Spleen (tissue), 13 donors: ENCODE measurements at places on chromosomes 4 and X.

DNA sequence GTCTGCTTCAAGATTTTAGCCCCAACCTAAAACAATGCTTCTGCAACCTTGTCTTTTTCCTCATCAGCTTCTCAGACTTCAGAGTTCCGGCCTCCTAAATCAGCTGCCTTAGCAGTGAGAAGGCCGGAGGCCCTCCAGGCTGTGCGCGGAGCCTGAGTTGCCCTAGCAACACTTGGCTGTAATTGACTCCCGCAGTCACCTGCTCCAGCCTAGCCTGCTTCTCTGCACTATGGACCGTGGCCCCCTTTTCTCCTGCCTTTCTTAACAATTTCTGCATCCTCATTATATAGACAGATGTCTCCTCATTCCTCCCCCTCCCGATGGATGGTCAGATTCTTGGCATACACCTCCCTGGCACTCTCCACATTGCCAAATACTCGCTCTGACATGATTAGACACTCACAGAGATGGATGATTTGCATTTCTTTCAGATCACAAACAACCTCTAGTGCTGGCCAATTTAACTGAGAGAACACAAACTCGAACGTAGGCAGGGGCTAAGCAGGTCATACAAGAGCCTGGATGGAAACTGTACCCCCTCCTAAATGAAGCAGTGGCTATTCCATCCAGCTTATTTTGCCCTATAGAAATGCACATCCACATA lies 9.5 kb upstream of the HUWE1 start:
- no peak for DNase-seq

- DNase-seq = no peak
These were observed 42.4 kb downstream of the DCUN1D4 start for GRCh38 chr4:51885363-51885762.

DNA sequence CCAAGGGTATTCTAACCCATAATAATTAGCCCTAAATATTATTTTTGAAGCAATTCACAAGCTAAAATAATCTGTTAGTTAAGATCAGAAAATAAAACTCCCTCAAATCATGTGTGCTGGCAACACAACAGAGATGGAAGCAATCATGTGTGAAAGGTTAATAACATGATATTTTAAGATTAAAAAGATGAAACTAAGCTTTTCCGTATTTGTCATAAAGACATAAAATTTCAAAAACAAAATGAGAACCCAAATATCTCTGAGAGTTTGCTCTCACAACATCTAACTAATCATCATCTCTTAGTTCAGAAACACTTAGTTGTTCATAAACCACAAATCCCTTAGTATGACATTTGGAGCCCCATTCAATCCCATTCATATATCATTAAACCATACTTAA lies 749.1 kb downstream of the CCSER1 start:
- DNase-seq = no peak

DNA sequence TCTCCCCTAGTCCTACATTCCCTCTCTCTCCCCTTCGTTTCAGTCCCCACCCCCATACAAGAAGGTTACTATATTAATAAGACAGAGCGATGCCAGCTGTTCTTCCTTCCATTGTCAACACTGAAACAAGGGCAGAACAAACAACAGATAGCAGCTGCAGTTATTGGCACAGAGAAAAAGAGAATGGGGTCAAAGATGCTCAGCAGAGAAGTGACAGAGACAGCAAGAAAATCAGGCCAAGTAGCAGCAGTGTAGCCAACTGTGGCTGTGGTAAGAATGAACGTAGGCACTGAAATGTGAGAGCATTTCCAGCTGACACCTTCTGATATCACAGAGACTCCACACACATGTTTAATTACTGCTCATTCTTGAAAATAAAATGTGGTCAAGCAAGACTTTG lies 641.8 kb downstream of the FSTL5 start:
- no peak for DNase-seq

- no peak for DNase-seq
These were observed 311.1 kb upstream of the SLC7A11 start for GRCh38 chr4:138553001-138553845.
